ENCODE measurements at places on chromosomes 1 and 21.

DNA sequence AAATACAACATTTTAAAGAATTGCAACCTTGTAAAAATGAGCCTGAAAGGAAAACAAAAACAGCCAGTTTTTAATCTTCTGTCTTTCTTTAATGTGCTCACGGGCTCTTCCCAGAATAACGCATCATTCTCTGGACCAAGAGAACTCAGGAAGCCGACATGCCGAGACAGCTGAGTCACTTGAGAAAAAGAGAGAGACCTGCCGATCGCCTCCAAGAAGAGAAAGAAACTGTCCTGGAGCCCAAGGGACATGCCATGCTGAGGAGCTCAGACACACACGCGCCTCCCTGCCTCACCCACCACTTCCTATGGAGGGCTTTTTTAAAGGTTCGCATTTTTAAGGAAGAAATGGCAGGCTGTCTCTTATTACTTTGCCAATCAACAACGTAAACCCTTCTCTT, 176.4 kb downstream of the ZNF281 start:
- no peak for DNase-seq

- no peak for DNase-seq
Measured at GRCh38 chr21:26888256-26888655, 43.0 kb upstream of the ADAMTS1 start.

DNA sequence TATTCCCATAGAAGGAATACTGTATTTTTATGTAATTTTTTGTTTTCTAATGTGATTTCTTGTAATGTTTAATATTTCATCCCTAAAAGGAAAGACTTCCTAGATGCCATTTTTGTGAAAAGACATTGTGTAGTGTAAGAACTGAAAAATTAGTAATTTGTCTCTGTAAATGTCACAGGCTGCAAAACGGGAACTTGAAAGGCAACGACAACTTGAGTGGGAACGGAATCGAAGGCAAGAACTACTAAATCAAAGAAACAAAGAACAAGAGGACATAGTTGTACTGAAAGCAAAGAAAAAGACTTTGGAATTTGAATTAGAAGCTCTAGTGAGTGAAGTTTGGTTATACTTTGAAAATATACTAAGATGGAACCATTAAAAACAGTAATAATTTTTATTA, 132.2 kb downstream of the ITSN1 start:
- DNase-seq: no peak

DNA sequence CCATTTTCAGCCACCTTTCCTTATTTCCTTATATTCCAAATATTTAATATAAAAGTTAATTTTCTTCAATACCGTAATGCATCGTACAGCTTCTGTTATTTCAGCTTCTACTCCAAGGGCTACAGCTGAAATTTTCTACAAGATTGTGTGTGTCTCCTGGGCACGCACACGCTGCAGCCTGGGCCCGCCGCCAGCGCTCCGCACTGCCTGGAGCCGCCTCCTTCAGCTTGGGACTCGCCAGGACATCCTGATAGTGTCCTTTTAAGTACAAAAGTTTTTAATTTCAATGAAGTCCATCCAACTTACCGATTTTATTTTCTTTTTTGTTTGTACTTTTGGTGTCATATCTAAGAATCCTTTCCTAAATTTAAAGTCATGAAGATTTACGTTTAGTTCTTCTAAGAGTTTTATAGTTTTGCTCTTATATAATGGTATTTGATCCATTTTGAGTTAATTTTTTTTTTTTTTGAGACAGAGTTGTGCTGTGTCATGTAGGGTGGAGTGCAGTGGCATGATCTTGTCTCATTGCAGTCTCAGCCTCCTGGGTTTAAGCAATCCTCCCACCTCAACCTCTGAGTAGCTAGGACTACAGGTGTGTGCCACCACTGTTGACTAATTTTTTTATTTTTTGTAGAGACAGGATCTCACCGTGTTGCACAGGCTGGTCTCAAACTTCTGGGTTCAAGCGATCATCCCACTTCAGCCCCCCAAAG, 82.8 kb downstream of the AXDND1 start:
- no peak for DNase-seq

Data from stimulated activated CD4-positive, alpha-beta T cell treated with anti-CD3 and anti-CD28 coated beads, Interleukin-1b, Interleukin-23, amount 100 ng/mL, for 1 hour (primary cell).